ENCODE measurements at places on chromosomes 2 and 18.

DNA sequence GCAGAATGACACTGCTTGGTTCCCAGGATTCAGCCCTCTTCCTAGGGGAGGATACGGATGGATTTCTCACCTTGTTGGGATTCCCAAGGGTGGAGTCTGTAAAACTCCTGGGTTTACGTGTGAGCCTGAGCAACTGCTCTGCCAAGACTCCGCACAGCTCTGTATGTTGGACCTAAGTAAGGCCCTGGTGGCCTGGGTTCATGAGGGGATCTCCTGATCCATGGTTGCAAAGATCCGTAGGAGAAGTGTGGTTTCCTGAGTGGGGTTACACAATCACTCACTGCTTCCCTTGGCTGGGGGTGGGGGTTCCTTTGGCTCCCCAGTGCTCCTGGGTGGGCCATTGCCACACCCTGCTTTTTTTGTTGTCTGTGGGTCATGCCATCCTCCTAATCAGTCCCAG is 37.7 kb downstream of the ANKRD12 start:
- no peak for DNase-seq

GRCh38 chr2:60058781-60059180 is 494.7 kb downstream of the BCL11A start:
- DNase-seq: no peak

GRCh38 chr18:55735199-55735855 is 147.3 kb upstream of the TCF4 start:
- no peak for DNase-seq

- no peak for DNase-seq
Measured at GRCh38 chr18:22912835-22913234, 20.3 kb upstream of the RBBP8 start.

GRCh38 chr2:63850649-63851048 is 9.0 kb downstream of the UGP2 start:
- DNase-seq: no peak

- peak; percentile 7 for DNase-seq
Measured at GRCh38 chr2:146890491-146890890, 954.3 kb upstream of the ACVR2A start.

DNA sequence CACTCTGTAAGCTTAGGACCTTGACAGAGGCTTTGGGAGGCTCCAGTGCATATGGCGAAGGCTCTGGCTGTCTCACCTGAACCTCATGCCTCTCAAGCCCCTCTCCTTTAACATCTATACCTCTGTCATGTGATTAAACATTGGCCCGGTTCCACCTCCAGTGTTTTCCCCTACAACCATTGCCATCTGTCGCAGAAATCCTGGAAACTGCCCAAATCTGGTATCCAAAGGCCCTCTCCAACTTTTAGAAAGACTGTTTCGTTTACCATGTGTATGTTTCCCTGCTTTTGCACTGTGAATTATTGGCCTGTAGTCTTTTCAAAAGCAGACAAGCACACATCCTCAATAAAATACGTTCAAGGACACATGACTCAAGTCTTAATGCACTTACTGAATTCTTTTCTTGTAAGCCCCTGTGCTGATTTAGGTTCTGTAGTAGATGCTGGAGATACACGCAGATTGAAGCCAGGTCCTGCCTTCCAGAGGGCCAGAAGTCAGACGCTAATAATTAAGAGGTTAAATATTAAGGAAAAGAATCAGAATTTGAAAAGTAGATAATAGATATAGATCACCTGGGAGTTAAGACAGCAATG is 386.4 kb upstream of the SLC14A2 start:
- no peak for DNase-seq

GRCh38 chr2:74851191-74851566 is 17.3 kb downstream of the HK2 start:
- no peak for DNase-seq

DNA sequence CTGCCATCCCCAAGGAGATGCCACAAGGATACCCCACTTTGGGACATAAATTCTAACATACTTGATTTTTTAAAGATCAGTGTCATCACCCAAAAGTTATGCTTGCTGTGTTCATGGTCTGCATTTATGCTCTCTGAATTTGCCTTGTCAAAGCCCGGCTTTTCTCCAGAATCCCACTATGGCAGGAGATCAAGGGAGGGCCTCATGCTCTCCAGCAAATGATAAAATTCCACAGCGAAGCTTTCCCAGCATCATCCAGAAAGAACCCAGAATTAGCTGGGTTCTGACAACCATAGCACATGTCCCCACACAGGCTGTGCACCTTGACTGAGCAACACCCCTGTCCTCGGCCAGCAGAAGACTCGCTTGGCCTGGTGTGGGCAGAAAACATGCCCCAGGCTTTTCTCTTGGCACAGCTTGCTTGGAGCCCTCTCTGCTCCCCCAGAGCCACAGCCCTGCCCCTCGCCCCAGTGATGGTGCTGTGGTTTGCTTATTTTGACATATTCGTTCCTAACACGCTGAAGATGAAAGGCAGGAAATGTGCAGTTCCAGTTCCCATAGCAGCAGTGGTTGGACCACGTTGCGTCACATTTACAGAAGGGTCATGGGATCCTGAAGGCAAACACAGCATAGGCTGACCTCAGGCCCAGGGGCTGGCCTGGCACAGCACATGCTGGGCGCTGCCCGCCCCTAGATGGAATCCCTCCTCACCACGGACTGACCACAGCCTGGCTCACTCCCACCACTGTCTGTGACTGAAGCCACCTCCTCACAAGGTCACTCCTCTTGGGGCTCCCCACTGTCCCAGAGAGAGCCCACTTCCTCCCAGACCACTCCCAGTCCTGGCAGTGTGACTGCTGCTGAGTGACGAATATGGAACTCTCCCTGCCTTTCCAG is 14.1 kb upstream of the CHRNA1 start:
- DNase-seq: no peak

- DNase-seq: no peak
Measured at GRCh38 chr2:44705356-44705755, 236.1 kb upstream of the SIX3 start.

GRCh38 chr2:28956415-28956826 is 24.7 kb upstream of the TOGARAM2 start:
- DNase-seq: no peak

DNA sequence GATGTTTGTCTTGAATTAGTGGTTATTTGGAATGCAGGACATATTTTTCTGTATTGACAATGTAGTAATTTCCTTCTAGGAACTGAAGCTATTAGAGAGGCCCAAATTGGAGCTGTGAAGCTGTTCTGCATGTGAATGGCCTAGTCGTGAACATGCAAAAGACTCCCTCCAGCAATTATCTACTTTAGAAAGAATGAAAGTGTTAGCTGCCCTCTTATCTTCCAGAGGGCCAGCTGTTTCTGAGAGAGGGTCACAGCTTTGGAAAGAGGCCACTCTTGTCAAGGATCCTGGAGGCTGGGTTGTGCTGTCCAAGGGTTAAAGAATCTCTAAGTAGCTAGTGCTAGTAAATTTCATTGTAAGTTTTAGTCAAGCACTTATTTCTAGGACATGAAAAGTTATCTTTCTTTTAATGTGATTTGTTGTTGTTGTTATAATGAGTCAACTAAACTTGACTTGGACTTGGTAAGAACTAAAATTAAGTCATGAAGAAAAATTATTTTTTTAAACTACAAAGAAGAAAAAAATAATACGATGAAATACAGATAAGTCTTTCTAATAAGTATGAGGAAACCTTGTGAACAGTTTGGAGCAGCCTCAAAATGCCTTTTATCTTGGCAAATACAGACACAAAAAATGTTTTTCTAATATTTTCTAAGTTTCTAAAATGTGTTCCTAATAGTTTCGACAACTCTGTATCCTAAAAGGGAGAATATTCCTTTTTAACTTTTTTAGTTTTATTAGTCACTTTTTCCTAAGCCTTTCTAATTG is 36.8 kb downstream of the DPP4 start:
- no peak for DNase-seq

All from pulmonary artery endothelial cell (primary cell).